Fibroblast of lung (primary cell): ENCODE measurements at places on chromosomes 4 and X. TPM values are rescaled to one million over a fixed set of nuclear protein-coding genes. Genes with fewer than 3 reads are reported as not detected.

The XG gene
- total RNA-seq, result 1.3 and 4.1 TPM in 2 replicates

The SLC6A8 gene
- 9.8 and 11.1 TPM in 2 replicates for total RNA-seq

The HS3ST1 gene
- total RNA-seq, result not detected in 2 replicates

The DNASE1L1 gene
- 13.9 and 38.5 TPM in 2 replicates for total RNA-seq

The PTPN13 gene
- 55.2 and 136 TPM in 2 replicates for total RNA-seq

The FGFR3 gene
- total RNA-seq, result under 0.01 and 0.33 TPM in 2 replicates

The SHROOM2 gene
- total RNA-seq, result under 0.01 TPM in 2 replicates

The TMEM31 gene
- total RNA-seq, result not detected in 2 replicates

The CCDC110 gene
- total RNA-seq, result 2.0 and 2.3 TPM in 2 replicates

The CPLX1 gene
- total RNA-seq, result 0.66 TPM in 1 of 2 replicates, not detected in the other

The MXRA5 gene
- total RNA-seq, result 11.0 and 40.3 TPM in 2 replicates

The FHIP1A gene
- under 0.01 TPM in 2 replicates for total RNA-seq

The TSPAN7 gene
- total RNA-seq, result not detected in 2 replicates

The MAGEH1 gene
- 16.5 and 21.8 TPM in 2 replicates for total RNA-seq

The TMSB15A gene
- 3.6 and 4.1 TPM in 2 replicates for total RNA-seq

The SLC9A7 gene
- total RNA-seq, result 22.6 and 47.7 TPM in 2 replicates

The PLXNB3 gene
- 1.0 and 4.3 TPM in 2 replicates for total RNA-seq

The HSD17B13 gene
- total RNA-seq, result under 0.01 and 0.17 TPM in 2 replicates

The DTHD1 gene
- not detected in 2 replicates for total RNA-seq

The SMIM10L2A gene
- total RNA-seq, result 0.51 and 0.66 TPM in 2 replicates

The COL4A5 gene
- 54.7 and 55.7 TPM in 2 replicates for total RNA-seq

The SPANXD gene
- total RNA-seq, result not detected in 2 replicates

The GABRG1 gene
- total RNA-seq, result not detected in 2 replicates

The MSX1 gene
- total RNA-seq, result 1.3 and 2.1 TPM in 2 replicates

The RPL39 gene
- 2,034 and 3,576 TPM in 2 replicates for total RNA-seq

The AREG gene
- total RNA-seq, result 1.5 and 2.0 TPM in 2 replicates

The PPARGC1A gene
- 4.4 and 6.9 TPM in 2 replicates for total RNA-seq
